ENCODE measurements at places on chromosomes 5 and 9. TPM values are rescaled to one million over a fixed set of nuclear protein-coding genes. Genes with fewer than 3 reads are reported as not detected.

SOWAHA gene
- not detected for total RNA-seq

CMBL gene
- total RNA-seq = 16.8 TPM

GRCh38 chr5:153373130-153373498 lies 117.4 kb upstream of the GRIA1 start:
- no peak for DNase-seq

SLC4A9 gene
- 0.06 TPM for total RNA-seq

GRCh38 chr5:20575571-20575970 lies 587.6 kb upstream of the CDH18 start:
- no peak for DNase-seq

GRCh38 chr5:53430618-53431252 lies 49.7 kb upstream of the FST start:
- no peak for DNase-seq

DNA sequence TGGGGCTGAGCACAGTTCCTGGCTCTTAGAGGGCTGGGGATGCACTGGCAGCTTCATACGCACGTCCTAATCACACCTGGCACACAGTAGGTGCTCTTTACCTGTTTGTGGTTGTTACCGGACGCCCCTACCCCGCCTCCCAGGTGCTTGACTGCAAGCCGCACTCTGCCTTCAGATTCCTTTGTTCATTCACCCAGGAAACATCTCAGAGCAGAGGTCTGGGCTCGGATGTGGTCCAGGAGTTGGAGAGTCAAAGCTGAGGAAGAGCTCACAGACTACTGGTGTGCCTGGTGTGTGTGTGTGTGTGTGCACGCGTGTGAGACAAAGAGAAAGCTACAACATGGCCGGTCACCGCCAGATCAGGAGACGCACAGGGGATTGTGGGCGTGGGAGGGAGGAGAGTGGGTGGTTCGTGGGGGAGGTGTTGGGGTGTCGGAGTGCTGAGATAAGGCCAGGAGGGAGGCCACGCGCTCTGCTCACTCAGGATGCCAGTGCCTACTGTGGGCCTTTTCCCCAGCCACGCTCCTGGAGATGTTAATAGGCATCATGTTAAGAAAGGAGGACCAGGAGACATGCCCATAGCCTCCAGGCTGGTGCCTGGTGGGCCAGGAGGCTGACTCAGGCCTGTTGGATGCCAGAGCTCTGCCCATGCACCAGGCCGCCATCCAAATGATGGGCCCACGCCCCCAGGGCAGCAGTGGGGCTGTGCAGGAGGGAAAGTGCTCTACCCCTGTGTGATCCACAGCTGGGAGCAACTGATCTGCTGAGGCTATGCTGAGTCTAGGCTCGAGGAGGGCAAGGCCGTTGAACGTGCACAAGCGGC lies 39.9 kb downstream of the CRB2 start:
- DNase-seq = no peak

DNA sequence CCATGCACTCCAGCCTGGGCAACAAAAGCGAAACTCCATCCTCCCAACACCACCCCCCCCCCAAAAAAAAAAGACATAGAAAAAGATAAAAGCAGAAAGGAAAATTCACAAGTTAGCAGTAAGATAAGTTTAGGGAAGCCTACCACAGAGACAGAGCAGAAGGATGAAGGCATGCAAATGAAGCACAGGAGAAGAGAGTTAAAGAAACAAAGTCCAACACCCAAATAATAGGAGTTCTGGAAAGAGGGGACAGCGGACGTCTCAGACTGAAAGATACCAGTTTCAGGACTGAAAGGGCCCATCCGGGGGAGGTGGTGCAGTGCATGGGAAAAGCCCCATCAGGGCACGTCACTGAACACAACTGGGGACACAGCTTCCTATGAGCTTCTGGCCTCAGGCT lies 54.3 kb downstream of the OTULIN start:
- DNase-seq = no peak

TAF1L gene
- total RNA-seq = not detected

GRCh38 chr5:135813758-135814157 lies 20.7 kb upstream of the SLC25A48 start:
- no peak for DNase-seq

All from glomerular endothelial cell (primary cell).